ENCODE measurements at places on chromosomes 5 and 9.

DNA sequence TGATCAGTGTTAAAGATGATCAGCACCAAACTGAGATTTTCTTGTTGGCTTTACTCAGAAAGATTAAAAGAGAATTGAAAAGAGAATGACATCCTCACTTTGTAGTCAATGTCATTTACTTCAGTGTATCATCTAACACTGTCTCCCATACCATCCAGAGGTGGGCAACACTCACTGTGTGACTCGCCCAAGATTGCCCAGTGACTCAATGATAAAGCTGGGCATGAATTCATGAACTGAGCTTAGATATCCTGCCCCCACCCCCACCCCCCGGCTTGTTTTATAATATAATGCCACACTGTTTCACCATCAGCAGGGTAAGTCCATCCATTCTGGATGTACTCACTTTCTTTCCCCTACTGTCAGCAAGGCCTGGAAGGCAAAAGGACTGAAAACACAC lies 242.2 kb downstream of the FAM114A2 start:
- H3K36me3 ChIP-seq: no peaks in the 10 kb centered on the region
- H3K4me1 ChIP-seq: peaks cover 9% of the 10 kb centered on the region
- H3K27me3 ChIP-seq: no peaks in the 10 kb centered on the region
- no peak overlapping the region for H3K27ac ChIP-seq
- no peak for DNase-seq
- no peak overlapping the region for H3K4me3 ChIP-seq

DNA sequence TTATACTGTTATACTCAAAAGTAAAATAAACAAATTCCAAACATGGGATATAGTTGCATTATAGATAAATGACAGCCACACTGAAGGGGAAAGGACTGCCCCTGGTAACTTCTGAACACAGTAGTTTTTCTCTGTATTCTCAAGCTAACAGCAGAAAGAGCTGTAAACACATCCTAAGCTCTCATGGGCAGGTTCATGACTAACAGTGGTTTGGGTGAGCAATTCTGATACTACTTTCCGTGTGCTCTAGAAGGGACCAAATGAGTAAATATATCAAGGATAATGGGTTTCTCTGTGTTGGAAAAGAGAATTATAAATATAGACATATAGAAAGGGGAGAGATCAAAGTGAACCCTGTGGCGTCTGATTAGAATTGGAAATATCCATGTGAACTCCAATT lies 2.2 kb upstream of the LCN6 start:
- no peaks in the 10 kb centered on the region for H3K4me1 ChIP-seq
- no peaks in the 10 kb centered on the region for H3K36me3 ChIP-seq
- H3K27ac ChIP-seq: no peak overlapping the region
- H3K27me3 ChIP-seq: peaks cover 13% of the 10 kb centered on the region
- no peak for DNase-seq

DNA sequence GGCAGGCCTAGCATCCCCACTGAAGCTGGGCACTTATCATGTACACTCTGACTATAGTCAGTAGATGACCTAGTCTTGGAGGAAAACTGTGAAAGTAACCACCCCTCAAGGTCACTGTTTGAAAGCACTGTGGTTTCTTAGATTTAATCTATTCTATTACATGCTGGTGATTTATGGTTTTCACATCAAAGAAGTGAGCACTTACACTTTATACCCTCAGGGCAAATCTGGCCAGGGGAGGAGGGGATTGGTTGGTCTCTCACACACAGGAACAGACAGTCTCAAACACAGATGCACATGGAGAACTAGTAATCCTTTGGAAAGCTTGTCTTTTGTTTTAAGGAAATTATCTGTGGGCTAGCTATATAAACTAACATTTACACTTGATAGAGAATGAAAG lies 17.9 kb upstream of the SPIN1 start:
- H3K4me3 ChIP-seq: no peak overlapping the region
- no peak for DNase-seq
- no peak overlapping the region for H3K27ac ChIP-seq
- H3K27me3 ChIP-seq: no peaks in the 10 kb centered on the region
- H3K36me3 ChIP-seq: peaks cover 4% of the 10 kb centered on the region

GRCh38 chr9:92807757-92808725 lies 43.4 kb upstream of the BICD2 start:
- H3K4me1 ChIP-seq: peaks cover 8% of the 10 kb centered on the region
- no peak for DNase-seq
- no peak overlapping the region for H3K4me3 ChIP-seq
- H3K27me3 ChIP-seq: peaks cover 73% of the 10 kb centered on the region
- no peaks in the 10 kb centered on the region for H3K36me3 ChIP-seq
- H3K27ac ChIP-seq: no peak overlapping the region

Measured in neural crest cell (in vitro differentiated cells).